Panc1 (cell line): ENCODE measurements at places on chromosomes 3 and 15. TPM values are rescaled to one million over a fixed set of nuclear protein-coding genes. Genes with fewer than 3 reads are reported as not detected.

Gene SPRED1
- total RNA-seq = 29.6 TPM

Gene INSYN1
- 2.6 TPM for total RNA-seq

Gene QRICH1
- total RNA-seq = 79.9 TPM

GRCh38 chr3:192915304-192915703 is 2.4 kb downstream of the MB21D2 start:
- no peak for DNase-seq

DNA sequence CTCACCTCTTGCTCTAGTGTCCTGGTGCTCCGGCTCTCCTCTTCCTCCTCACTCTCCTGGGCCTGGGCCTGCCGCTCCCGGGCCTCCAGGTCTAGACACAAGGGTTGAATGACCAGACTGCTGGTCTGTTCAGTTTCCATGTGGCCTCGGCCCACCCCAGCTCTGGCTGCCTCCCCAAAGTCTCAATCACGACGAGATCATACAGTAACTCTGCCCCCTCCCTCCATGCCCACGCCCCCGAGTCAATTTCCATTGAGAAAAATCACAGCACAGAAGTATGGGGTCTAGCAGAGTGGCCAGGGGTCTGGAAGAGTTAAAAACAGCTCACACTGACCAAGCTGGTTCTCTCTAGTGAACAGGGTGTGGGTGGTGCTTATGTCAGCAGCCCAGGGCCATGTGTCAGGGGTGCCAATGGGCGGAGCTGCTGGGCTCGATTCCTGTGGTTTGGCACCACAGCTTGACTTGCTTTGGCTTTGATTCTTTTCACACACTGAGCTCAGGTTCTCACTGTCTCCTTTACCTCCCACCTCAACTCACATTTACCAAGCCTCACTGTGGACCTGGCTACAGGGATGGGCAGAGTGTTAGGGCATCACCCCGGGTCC is 6.9 kb downstream of the C15orf62 start:
- DNase-seq = no peak

- no peak for DNase-seq
These were observed 55.4 kb upstream of the SNRPN start for GRCh38 chr15:24899367-24899766.

- DNase-seq = no peak
These were observed 348.1 kb downstream of the SV2B start for GRCh38 chr15:91447991-91448644.

DNA sequence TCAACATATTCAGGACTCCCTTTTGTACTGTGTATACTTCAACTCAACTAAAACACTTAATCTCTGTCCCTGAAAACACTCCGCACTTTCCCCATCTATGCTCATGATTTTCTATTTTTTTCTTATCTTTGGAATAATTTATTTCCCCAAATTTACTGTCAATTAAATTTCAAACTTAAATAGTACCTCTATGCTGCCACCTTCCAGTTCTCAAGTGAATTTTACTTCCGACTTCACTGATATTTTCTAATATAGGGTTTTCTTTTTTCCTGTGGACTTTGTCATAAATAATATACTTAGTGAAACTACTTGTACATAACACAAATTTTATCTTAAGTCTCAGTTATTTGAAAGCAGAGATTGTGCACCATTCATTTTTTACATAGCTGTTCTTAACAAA is 1303.3 kb downstream of the OTOL1 start:
- no peak for DNase-seq

Gene TIMP4
- not detected for total RNA-seq

GRCh38 chr15:77784361-77785292 is 151.9 kb upstream of the LINGO1 start:
- peak; percentile 7 for DNase-seq

- no peak for DNase-seq
These were observed 172.2 kb upstream of the POU1F1 start for GRCh38 chr3:87448558-87448957.

DNA sequence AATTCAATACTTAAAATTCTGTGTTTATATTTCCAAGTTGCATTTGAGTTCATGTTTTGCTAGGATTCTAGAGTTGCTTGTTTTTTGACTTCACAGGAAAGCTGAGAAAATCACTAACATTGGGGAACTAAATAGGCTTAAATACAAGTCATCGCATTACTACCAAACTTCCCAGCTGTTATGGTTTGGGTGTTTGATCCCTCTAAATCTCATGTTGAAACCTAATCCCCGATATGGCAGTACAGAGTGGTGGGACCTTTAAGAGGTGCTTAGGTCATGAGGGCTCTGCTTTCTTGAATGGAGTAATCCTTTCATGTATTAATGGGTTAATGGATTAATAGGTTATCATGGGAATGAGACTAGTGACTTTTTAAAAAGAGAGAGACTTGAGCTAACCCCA is 77.2 kb upstream of the ARPP21 start:
- no peak for DNase-seq

GRCh38 chr3:106309274-106309673 is 440.5 kb upstream of the CBLB start:
- no peak for DNase-seq

Gene DNAH12
- 0.21 TPM for total RNA-seq

GRCh38 chr3:71854096-71854495 is 69.1 kb upstream of the PROK2 start:
- DNase-seq = no peak

DNA sequence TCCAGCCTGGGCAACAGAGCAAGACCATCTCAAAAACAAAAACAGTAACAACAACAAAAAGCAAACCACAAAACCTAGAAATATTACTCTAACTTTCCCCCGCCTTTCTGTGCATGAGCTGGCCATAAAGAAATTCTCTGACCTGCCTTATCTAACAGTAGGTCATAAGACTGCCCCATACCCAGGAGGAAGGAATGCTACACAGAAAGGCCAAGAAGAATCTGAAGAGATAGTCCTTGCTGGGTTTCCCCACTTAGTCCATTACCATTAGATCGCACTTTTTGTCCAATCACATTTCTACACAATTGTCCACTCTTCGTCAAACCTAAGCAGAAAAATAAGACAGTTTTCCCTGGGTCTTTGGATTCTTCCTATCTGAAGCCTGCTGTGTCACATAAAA is 23.5 kb downstream of the CIAO2A start:
- DNase-seq = no peak

DNA sequence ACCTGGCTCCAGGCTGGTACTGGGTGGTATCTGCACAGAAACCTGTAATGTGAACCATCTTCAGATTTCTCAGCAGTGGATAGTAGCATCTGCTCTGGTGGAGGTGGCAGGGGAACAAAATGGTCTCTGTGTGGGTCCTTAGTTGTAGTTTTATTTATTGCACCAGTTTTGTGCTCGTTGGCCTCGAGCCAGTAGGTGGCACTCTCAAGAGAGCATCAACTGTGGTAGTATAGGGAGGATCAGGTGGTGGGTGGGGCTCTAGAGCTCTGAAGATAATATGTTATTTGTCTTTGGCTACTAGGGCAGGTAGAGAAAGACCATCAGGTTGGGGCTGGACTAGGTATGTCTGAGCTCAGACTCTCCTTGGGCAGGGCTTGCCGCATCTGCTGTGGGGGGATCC is 254.0 kb upstream of the GPR149 start:
- no peak for DNase-seq

Gene GRAMD1C
- total RNA-seq = 3.9 TPM

Gene GXYLT2
- total RNA-seq = 6.1 TPM

Gene KIF9
- 8.9 TPM for total RNA-seq

Gene ITIH4
- 1.5 TPM for total RNA-seq

DNA sequence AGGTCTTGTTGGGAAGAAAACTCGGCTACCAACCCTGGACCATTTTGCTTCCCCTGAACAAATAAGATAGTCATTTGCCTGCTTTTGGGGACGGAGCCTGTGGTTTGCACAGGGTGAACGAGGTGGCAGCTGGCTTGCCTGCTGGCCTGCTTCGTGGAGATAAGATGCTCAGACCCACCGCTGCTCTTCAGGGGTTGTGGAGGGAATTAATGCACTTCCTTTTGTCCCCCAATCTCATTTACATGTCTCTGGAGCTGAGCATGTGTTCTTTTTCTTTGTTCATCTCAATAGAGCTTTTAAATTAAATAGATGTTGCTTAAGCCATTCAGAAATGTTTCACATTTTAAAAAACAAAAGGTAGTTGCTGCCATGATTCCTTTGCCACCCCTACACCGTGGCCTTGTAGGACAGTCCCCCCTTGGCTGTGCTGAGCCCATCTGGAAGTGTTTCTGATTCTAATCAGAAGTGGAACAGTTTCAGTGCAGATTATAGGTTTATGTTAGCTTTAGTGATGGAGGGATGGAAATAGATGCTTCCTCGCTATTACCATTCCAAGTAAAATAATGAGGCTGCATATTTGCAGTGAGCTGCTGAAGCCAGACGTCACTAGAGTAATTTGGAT is 25.6 kb downstream of the APBA2 start:
- no peak for DNase-seq

DNA sequence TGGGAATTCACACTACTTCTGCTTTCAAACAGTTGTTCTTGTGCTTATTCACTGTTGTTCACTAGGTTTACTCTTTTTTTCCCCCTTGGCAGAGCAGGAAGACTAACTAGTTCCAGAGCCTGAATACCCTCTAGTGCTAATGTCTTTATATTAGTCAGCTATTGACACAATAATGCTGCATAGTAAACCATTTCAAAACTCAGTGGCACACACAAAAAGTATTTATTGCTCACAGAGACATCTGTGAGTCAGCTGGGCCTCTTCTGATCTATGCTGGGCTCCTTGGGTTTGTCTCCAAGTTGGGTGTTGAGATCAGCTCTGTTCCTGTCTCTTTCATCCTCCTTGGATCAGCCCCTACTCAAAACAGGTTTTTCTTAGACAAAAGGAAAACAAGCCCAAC is 51.1 kb downstream of the RSRC1 start:
- peak; percentile 81 for DNase-seq

GRCh38 chr3:101413656-101414055 is 93.3 kb upstream of the IMPG2 start:
- no peak for DNase-seq

Gene CHRM5
- not detected for total RNA-seq

- DNase-seq = no peak
These were observed 12.2 kb downstream of the XIRP1 start for GRCh38 chr3:39180183-39180545.

Gene ZNF501
- total RNA-seq = 0.15 TPM

Gene TEX9
- 4.1 TPM for total RNA-seq

Gene PSTPIP1
- total RNA-seq = 0.46 TPM

DNA sequence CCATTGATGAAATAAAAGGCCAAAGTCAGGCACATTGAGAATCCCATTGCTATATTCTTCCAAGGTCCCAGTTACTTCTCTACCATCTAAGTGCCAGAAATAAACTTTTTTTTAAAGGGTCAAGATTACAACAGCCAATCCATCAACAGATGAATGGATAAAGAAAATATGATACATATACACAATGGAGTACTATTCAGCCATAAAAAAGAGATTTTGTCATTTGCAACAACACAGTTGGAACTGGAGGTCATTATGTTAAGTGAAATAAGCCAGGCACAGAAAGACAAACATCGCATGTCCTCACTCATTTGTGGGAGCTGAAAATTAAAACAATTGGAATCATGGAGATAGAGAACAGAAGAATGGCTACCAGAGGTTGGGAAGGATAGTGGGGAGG is 25.5 kb downstream of the ULK4 start:
- DNase-seq = no peak

DNA sequence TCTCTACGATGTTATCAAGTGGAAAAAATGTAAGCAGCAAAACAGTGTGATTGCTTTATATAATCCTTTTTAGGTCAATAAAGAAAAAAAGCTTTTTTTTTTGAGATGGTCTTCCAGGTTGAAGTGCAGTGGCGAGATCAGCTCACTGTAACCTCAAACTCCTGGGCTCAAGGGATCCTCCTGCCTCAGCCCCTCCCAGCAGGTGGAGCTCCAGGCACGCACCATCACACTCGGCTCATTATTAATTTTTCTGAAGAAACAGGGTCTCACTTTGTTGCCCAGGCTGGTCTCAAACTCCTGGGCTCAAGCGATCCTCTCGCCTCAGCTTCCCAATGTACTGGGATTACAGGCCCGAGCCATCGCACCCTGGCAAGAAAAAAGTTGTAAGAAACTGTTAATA is 17.3 kb downstream of the RNF168 start:
- no peak for DNase-seq

DNA sequence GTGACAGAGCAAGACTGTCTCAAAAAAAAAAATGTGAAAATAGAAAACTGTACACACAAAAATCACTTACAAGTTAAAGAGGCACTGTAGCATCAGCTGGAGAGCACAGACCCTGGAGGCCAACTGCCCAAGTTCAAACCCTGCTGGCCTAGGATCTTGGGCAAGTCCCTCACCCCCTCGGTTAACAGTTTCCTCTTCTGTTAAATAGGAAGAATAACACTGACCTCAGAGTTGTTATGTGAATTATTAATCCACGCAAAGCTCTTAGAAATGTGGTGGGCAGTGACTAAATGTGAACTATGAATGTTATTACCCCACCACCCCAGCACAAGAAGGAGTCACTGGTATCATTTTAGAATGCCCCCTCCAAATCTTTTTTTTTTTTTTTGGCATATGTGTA is 11.2 kb downstream of the CIB1 start:
- DNase-seq = no peak

Gene GABRA5
- total RNA-seq = not detected

DNA sequence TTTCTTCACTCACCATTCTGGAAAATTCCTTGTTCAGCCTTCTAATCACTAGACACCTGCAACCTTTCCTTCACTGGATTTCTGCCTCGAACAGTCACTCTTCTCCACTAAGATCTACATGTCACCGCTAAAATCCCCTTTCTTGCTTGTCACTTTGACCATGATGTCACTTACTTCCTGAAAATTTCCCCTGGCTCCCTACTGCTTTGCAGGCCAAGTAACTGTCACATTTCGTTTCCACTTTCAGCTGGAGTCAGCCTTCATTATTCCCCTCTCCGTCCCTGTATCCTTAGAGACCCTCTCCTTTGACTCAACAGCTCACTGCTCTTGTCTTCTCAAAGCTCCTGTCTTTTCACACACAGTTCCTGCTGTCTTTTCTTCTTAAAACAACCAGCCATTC is 15.9 kb downstream of the CHL1 start:
- no peak for DNase-seq

Gene MEGF11
- 0.95 TPM for total RNA-seq

Gene COL6A5
- total RNA-seq = not detected

DNA sequence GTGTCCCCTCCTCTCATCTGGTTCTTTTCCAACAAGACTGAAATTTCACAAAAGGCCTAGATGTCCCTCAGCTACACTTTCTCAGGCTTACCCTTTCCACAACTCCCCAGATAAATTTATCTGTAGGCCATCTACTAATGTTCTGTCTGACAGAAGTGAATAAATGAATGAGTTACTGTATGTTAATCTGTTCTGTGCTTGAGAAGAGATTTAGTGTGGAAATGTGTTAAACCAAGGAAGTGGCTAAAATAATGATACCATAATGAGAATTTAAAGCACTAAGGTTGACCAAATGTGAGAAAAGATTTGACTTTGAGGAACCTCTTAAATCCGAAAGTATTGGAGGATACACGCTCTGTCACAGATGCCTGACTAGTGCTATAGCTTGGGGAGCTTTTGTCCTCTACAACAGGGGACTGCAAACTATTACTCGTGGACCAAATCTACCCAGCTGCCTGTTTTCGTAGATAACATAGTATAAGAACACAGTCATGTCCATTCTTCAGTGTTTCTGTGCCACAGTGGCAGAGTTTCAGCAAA is 74.8 kb upstream of the P2RY1 start:
- DNase-seq = no peak
